ENCODE measurements at places on chromosomes 2 and 18.

DNA sequence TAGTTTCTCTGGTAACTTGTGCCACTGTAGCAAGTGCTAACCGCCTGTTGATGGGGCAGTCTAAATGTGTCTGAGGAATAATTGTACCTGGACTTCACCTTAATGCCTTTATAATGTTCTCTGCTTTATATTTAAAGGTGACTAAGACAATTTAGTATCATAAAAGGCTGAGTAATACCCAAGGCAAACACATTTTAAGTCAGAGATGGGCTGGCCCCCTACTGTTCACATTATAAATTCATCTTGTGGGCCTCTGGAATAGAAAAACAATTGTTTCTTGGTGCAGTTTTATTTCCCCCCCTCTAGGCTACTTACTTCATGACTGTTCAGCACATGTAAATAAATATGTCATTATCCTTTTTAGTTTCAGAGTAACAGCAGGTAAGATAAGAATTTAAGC, 559.3 kb upstream of the PIK3C3 start:
- no peak for DNase-seq

DNA sequence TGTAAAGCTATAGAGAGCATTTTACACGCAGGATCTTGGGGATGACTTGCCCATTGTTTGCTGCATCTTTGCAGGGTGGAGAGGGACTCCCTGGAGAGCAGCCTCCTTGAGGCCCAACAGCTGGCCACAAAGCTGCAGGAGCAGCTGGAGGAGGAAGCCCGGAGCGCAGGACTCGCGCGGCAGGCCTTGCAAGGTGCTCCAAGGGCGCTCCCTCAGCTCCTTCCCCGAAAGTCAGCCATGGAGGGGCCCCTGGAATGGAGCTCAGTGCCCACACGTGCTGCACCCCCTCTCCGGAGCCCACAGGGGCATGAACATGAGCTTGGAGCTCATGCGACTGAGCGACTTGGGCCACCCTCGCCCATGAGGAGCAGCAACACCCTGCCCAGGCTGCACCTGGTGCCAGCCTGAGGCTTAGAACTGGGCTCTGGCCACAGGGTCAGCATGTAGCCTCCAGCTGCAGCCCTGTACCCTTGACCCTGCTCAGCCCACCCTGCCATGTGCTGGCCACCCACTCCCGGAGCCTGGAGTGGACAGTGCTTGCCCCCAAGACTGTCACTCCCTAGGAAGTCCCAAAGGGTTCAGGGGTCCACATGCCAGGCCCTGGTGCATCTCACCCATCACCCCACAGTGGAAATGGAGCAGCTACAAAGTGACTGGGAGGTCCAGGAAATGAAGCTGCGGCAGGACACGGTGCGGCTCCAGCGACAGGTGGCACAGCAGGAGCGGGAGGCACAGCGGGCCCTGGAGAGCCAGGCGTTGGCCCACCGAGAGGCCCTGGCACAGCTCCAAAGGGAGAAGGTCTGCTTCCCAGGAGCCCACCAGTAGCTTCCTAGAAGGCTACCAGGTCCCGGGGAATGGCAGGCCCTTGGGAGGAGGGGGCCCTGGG, 43.0 kb downstream of the CROCC2 start:
- no peak for DNase-seq

DNA sequence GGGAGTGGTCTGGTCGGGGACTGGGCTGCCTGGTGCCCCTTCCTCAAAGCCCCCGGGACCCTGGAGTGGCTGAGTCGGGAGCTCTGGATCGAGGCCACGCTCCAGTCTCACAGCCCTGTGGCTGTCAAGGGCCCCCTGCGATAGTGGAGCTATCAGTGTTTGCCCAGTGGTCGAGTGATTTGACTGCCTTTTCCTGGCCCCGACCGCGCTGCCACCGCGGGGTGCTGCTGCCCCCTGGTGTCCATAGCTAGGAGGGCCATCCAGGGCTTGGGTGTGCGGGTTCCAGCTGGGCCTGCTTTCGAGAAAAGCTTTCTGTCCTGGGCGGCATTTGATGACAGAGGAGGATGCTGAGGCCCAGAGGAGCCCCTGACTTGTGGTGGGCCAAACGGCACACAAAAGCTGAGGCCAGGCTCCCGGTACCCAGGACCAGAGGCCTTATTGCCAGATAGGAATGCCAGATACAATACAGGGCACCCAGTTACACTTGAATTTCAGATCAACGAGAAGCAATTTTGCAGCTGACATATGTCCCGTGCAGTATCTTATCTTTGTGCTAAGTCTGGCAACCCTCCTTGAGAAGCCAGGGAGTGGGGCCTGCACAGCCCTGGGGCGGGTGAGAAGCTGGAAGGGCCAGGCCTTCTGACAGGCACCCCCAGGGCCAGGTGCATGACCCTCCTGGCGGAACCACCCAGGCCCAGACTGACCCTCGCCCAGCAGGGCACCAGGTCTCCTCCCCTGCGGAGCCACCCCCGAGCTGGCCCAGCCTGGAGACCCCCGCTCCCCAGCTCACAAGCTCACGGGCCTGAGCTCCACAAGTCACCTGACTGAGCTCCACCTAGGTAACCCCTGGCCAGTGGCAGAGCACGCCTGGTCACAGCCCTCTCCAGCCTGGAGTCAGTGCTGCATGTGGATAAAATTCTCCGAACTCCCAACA, 13.0 kb downstream of the ODC1 start:
- DNase-seq, result peak; percentile 71

DNA sequence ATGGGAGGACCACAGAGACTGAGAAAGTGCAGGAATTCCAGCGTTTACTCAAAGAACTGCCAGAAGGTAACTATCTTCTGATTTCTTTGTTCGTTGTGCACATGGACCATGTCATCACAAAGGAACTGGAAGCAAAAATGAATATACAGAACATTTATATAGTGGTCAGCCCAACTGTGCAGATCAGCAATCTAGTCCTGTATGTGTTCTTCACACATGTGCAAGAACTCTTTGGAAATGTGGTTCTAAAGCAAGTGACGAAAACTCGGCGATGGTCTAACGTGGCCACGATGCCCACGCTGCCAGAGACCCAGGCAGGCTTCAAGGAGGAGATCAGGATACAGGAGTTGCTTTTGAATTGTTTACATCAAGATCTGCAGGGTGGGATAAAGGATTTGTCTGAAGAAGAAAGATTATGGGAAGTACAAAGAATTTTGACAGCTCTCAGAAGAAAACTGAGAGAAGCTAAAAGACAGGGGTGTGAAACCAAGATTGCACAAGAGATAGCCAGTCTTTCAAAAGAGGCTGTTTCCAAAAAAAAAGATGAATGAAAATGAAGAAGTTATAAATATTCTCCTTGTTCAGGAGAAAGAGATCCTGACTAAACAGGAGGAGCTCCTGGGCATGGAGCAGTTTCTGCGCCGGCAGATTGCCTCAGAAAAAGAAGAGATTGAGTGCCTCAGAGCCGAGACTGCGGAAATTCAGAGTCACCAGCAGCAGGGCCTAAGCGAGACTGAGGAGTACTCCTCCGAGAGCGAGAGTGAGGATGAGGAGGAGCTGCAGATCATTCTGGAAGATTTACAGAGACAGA, 8.3 kb upstream of the CHST10 start:
- DNase-seq, result no peak

- no peak for DNase-seq
Observed at GRCh38 chr2:56587456-56587855, 403.7 kb downstream of the CCDC85A start.

- no peak for DNase-seq
Observed at GRCh38 chr2:45809205-45809604, 157.7 kb downstream of the PRKCE start.

Data from naive thymus-derived CD8-positive, alpha-beta T cell (primary cell).